ENCODE measurements at places on chromosomes 3 and 15.

DNA sequence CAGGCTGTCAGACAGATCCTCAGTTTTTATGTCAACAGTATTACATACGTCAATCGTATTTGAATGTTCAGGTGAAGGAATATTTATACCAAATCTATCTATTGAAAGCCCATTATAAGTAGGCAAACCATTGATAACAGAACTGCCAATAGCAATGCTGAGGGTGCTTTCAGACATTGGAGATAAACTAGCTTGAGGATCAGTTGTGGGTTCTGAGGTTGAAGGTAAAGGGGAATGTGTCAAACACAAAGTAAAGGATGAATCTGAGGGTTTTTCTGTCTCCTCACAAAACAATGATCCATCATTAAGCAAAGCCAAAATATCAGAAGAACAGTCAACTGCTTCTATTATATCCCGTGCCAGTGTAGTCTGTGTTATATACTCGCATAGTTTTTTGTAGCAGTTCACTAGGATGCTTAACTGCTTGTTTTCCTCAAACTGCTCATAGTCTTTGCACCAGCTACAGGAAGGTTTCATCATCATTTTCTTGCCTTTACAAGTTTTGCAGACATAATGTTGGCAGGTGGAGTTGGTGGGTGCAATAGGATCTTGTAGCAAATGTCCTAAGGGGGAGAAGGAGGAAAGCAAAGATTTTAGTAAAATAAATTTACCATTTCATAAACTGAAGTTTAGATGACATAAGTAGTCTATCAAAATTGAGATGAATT lies 43.8 kb downstream of the MSL2 start:
- DNase-seq = no peak

- no peak for DNase-seq
Measured at GRCh38 chr3:25120665-25121064, 307.4 kb upstream of the RARB start.

DNA sequence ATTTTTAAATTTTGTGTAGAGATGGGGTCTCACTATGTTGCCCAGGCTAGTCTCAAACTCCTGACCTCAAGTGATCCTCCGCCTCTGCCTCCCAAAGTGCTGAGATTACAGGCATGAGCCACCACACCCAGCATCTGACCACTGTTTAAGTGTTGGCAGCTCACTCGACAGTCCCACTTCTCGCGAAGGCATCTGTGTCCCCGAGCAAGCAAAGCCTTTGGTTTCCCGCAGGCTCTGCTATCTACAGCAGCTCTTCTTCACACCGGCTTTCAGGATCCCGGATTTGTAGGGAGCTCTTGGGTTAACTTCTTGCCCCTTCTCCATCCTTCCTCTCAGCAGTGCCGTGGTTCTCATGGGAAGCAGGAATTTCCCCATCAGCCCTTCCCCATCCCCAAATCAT lies 240.9 kb downstream of the VPS13C start:
- DNase-seq = no peak

DNA sequence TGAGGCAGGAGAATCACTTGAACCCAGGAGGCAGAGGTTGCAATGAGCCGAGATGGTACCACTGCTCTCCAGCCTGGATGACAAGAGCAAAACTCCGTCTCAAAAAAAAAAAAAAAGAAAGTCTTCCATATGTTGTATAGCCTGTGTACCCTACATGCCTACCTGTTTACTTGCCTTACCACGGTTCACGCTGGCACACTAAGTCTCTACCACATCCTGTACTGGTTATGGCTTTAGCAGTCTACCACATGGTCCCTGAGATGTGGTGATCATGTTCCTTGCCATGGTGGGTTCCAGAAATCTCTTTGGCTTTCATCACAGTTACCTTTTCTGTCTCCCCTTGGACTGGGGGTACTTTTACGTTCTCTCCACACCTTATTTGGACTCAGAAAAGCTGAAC lies 63.8 kb upstream of the TBC1D5 start:
- no peak for DNase-seq

- DNase-seq = peak; percentile 93
Measured at GRCh38 chr3:100525753-100526612, 33.6 kb downstream of the TMEM45A start.

DNA sequence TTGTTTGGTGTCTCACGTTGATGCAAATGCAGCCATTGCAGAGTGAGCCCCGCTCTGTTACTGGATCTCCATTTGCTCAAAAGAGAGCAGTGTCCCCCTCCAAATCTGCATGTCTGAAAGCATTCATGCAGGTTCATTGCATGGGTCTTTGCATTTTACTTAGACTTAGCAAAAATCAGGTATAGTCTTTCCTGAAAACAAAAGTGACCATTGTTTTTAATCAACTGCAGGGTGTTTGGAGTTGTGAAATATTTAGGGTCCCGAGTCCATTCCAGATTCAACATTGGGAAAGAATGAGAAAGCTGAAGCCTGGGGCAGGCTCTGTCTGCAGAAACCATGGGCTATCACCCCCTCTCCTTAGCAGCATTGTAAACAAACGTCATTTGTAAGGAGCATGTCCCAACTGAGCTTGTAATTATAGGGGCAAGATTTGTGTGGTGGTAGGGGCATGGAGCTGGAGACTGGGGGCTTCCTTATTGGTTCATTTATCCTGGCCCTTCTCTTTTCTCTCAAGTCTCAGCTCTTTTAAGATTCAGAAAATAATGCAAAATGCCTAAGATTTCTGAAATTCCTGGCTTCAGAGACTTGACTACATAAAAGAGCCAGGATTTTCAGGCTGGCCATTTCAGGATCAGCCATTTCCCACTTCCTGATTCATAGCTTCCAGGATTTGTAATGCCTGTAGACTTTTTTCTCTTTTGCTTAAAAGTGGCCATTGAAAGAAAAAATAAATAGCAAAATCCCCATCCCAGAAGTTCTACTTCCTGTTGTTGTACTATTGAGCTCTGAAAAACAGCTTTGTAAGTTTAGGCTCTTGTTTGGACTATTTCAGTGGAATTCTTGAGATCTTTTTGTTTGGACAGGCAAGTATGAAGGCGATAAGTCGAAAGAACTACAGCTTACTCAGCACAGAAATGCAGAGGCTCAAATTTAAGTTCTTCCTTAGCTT lies 23.0 kb downstream of the IGF1R start:
- DNase-seq = no peak

- no peak for DNase-seq
Measured at GRCh38 chr3:4936982-4937614, 42.1 kb upstream of the BHLHE40 start.

DNA sequence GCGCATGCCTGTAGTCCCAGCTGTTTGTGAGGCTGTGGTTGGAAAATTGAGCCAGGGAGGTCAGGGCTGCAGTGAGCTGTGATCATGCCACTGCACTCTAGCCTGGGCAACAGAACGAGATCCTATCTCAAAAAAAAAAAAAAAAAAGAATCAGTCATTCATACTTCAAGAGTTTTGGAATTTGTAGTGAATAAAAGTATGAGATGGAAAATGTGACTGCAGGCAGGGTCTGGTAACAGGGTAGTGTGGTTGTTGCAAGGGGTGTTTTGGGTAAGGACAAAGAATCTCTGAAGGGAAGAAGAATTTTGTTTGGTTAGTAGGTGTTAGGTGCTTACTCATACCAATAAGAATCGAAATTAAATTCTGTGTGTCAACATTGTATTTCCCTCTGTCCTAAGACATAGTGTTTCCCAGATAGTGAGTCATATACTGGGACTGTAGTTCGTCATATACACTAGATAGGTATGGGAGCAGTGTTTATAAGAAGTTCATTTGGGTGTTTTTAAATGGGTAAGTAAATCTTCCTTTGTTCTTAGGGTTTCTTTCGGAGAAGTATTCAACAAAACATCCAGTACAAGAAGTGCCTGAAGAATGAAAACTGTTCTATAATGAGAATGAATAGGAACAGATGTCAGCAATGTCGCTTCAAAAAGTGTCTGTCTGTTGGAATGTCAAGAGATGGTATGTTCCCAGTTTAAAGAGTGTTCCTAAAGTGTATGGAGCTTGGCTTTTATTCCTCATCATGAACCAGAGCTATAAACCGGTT lies 14.2 kb downstream of the NR1D2 start:
- DNase-seq = peak; percentile 63

DNA sequence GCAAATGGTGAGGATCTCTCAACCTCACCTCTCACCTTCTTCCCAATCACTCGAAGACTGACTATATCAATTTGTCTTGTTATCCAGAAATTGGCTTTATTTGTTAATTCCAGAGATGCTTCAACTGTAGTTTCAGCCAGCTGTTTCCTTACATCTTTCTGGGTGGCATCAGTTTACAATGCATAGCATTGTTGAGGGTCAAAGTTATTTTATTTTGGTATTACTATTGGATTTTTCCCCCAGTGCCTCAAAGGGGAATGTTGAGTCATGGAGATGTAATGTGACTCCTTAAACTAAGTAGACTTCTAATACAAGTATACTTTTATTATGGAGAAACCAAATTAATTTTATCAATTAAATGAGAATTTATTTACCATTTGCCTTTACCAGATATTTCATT lies 351.6 kb downstream of the TIGIT start:
- DNase-seq = no peak

GRCh38 chr3:108437439-108437838 lies 73.0 kb downstream of the MYH15 start:
- no peak for DNase-seq

GRCh38 chr3:128875556-128876120 lies 3.8 kb upstream of the ACAD9 start:
- DNase-seq = no peak

DNA sequence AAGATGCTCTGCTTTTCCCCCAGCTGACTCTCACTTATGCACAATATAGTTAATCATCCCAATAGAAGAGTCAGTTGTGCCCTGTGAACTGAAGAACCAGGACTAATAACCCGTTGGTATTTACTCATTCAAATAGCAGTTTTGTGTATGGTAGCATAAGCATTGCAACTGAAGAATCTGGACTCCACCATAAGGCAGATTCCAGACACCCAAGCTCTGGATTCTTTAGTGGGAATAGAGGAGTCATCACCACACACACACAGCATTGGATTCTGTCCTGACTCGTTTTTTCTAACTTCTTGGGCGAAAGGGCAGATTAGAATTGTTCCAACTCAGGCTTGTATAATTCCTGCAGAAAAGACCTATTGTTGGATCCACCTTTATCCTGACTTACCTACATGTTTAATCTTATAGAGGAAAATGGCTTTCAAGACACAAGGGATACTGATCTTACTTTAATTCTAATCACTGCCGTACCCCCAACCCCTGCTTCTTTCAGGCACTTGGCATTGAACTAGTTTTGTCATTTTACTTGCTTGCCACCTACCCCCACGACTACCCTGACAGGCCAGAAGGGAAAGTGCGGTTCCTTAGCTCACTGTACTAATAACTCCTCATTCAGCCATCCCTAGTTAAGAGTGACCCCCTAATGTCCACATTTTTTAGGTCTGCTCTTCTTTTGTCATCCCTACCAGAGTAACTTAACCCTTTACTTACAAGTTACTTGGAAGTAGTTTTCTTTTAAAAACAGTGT lies 42.3 kb downstream of the NKIRAS1 start:
- no peak for DNase-seq

DNA sequence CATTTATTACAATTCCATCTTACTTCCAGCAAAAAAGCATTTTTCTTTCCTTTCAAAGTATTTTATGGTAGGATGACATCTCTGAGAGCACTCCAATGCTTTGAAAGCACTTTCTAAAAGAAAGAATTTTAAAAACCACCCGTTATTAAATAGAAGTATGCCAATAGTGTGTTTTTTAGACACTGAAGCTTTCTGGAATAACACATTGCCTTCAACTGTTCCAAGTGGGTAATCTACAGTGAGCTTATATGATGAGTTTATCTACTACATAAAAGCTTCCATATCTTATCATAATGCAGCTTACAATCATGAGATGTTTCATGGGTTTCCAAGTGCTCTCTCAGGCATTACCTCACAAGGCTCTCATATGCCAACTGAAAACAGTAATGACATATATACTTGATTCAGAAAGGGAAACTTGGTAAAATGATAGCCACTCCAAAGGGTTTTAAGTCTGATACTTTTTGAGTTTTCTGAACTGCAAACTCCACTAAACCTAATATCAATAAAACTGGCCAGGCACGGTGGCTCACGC lies 14.1 kb downstream of the CMTM6 start:
- DNase-seq = no peak

DNA sequence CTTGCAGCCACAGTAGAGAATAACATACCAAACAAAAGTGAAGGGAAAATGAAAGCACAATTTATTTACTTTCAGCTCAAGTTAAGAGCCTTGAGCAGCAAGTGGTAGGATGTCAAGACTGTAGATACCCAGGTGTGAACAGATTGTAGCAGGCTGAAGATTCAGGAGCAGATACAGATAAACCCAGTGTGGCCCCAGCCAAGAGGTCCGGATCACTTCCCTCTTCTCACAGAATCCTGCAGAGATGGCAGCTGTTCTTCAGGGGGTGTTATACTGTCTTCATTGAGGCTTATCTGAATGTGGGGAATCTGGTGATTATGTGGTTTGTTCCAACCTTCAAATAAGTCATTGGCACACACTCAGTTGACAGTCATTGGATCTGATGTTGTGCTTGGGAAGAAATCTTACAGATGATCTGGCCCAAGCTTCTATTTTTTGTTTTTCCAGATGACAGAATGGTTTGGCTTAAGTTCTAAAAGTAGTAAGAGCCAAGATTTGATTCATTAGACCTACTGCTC lies 2.2 kb downstream of the STARD9 start:
- DNase-seq = peak; percentile 55

DNA sequence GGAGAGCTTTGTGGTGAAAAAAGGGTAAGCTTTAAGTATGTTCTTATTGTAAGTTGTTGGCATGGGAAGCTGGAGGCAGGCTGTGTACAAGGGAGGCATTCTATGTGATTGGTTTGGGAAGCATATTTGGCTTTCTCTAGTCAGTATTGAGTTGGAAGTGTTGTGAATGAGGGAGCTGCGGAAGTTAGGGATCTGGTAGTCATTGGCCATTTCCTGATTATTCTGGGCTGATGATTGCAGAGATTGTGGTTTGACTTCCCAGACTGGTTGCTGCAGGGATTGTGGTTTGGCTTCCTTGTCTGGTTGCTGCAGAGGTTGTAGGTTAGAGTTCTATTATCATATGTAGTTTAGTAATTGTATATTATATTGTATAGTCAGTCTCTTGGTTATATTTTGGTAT lies 21.0 kb downstream of the STXBP5L start:
- no peak for DNase-seq

DNA sequence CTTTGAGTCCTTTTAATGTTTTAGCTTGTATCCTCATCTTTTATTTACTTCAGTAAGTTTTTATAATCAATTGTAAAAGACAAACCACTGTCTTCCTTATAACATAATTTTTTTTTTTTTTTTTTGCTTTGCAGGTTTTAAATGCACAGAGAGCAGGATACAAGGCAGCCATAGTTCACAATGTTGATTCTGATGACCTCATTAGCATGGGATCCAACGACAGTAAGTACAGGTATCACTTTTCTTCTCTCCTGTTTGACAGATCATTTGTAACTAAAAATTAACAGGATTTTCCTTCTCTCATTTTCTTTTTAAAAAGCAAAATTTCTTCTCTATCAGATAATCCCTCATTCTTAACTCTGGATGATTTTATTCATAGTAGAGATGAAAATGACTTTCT lies 75.4 kb downstream of the PFN2 start:
- no peak for DNase-seq

DNA sequence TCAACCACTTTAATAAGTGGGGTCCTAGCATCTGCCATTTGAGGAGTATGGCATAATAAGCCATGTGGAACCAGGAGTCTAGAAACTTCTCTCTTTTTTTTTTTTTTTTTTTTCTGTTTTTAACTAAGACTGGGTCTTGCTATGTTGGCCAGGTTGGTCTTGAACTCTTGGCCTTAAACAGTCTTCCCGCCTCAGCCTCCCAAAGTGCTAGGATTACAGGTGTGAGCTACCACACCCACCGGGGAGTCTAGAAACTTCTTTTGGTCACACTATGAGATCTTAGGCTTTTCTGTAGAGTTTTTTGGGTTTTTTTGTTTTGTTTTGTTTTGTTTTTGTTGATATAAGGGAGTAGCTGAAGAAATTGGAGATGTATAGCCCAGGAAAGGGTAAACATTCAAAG lies 52.9 kb downstream of the ZBTB38 start:
- no peak for DNase-seq
